ENCODE measurements at places on chromosomes 16 and 17.

- no peak for DNase-seq
Observed at GRCh38 chr16:57544124-57544653, 1.7 kb downstream of the ADGRG5 start.

DNA sequence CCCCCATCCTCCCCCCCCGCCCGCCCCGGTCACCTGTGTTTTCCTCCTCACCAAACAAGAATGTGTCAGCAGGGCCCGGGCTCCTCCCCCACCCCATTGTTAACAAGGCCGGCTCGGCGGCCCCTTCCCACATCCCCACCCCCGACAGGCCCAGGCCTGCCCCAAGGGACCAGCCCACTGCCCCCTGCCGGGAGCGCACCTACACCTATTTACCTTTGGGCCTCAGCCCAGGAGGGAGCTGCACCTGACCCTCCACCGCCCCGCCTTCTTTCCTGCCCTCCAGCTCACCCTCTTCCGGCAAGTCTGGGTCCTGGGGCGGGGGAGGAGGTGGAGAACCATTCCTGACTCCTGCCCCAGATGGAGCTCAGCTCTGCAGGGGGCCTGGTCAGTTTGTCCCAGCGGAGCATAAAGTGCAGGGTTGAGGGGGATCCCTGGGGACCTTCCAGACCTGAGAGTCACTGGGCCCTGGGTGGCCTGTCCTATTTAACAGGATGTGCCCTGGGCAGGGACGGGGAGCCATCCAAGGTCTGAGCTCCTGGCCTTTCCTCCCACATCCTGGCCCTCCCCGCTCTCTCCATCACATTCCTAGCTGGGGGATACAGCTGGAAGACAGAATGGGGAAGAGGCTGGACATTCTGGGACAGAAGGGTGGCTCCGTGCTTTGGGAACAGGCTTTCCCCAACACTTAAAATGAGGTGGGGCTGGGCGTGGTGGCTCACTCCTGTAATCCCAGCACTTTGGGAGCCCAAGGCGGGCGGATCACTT is 8.3 kb downstream of the FOXJ1 start:
- no peak for DNase-seq

GRCh38 chr17:1272701-1273100 is 2.5 kb downstream of the BHLHA9 start:
- no peak for DNase-seq

- no peak for DNase-seq
Observed at GRCh38 chr17:66783656-66784381, 51.1 kb upstream of the CACNG5 start.

DNA sequence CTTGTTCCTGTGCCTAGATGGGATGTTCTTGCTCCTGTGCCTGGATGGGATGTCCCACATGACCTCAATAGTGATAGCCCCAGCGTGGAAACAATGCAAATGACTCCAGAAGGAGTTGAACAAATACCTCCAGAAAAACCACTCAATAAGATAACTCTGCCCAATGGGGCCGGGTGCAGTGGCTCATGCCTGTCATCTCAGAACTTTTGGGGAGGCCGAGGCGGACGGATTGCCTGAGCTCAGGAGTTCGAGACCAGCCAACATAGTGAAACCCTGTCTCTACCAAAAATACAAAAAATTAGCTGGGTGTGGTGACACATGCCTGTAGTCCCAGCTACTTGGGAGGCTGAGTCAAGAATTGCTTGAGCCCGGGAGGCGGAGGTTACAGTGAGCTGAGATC is 15.2 kb upstream of the LITAF start:
- DNase-seq = no peak

DNA sequence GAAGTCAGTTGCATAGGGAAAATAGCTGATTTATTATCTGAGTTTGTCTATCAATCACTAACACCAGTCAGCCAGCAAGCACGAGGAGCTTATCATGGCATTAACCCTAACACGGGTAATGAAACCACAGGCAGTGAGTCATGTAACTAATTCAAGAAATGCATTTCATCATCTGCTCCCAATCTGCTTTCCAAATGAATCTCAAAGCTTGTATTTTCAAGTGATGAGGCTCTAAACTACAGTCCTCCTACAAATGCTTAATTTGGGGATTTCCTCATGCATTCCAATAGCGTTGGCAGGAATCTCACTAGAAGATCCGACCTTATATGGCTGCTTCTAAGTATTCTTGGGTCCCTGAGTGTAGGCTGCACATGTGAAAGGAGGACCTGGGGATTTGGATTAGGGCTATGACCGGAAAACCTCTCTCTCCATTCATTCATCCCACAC is 118.4 kb upstream of the HSBP1 start:
- no peak for DNase-seq

DNA sequence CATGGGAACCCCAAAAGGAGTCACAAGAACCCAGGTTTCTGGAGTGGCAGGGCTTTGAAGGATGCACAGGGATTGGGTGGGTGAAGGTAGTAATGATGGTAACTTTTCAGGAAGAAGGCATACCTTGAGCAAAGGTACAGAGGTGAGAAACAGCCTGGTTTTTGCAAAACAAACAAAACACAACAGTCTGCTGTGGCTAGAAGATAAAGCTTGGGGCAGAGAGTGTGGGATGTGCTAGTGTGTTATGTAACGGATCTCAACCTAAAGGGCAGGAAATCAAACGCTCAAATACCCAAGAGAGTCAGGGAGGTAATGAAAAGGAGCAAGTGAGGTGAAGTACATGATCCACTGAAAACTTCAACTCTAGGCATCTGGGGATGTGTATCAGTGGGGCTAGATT is 4.6 kb downstream of the PTGES3L start:
- no peak for DNase-seq

- DNase-seq = no peak
Observed at GRCh38 chr16:78461496-78462287, 362.2 kb downstream of the WWOX start.

GRCh38 chr16:58422809-58423208 is 30.5 kb downstream of the GINS3 start:
- no peak for DNase-seq

- DNase-seq = no peak
Observed at GRCh38 chr16:84227548-84227947, 12.3 kb downstream of the KCNG4 start.

DNA sequence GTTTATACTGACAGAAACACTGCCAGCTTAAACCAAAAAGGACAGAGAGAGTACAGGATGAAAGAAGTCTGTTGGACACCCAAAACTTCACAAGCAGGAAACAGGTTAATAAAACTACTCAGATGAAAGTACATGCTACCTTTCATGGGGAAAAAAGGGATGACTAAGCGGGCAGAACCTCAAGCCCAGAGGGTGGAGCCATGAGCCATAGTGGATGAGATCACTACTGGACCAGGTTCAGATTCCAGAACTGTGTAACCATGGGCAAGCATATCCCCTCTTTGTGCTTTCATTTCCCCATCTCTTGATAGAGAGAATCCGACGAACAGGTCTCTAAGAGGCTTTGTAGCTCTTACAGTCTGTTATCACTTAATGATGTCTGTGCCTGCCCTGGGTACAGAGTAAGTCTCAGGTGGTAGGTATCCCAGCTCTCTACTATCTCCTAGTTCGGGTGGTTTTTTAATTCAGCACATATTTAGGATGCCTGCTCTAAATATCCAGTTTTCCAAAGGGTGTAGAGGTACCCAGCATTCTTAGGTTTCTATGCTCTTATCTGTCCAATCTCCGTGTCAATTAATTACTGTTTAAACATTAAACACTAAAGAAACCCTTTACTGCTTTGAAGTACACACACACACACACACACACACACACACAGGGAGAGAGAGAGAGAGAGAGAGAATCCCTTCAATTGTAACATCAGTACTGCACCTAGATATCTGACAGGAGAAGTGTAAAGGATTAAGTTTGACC is 206.7 kb downstream of the ZNF423 start:
- no peak for DNase-seq

GRCh38 chr17:9291912-9292560 is 270.7 kb downstream of the NTN1 start:
- DNase-seq = peak; percentile 67

GRCh38 chr17:74146196-74146595 is 57.3 kb upstream of the RPL38 start:
- DNase-seq = no peak

- peak; percentile 56 for DNase-seq
Observed at GRCh38 chr17:49523706-49524472, 28.8 kb downstream of the NGFR start.

- DNase-seq = no peak
Observed at GRCh38 chr17:37725601-37726146, 19.2 kb downstream of the HNF1B start.

- no peak for DNase-seq
Observed at GRCh38 chr16:67329901-67330300, 3.3 kb downstream of the LRRC36 start.

GRCh38 chr17:49361129-49361901 is 735 bp downstream of the ZNF652 start:
- peak; percentile 73 for DNase-seq

DNA sequence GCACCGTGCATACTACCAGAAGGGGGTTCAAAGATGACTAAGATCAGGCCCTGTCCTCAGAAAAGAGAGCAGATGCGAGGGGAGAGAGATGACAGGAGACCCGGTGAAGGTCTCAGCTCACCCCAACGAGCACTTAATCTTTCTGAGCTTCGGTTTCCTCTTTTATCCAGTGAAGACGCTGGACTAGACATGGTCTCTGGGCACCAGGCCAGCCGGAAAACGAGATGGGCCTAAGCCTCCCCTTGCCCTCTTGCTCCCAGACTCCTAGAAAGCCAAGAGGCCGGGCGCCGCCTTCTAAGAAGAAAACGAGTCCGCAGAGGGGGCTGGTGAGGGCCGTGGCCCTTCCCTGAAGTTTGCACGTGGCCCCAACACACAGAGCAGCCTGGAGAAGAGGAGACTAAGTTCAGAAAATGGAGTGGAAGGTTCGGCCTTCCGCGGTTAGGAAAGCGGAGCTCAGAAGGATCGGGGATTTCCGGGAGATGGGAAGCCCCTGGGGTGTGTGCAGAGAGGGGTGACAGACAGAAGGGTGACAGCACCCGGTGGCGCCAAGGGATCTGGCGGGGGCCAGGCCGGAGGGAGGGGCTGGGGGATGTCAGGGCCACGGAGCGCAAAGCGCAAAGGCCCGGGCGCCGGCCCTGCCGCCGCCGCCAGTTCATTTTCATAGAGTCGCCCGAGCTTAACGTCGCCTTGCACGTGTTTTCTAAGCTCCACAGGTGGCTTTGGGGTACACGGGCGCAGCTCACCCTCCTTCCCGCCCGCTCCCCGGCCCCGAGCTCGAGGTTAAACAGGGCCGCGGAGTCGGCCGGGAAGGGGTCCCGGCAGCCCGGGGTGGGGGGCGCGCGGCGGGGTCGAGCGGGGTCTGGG is 42.1 kb upstream of the BHLHA9 start:
- DNase-seq = no peak

GRCh38 chr17:73091770-73092522 is 542 bp downstream of the SLC39A11 start:
- DNase-seq = no peak

DNA sequence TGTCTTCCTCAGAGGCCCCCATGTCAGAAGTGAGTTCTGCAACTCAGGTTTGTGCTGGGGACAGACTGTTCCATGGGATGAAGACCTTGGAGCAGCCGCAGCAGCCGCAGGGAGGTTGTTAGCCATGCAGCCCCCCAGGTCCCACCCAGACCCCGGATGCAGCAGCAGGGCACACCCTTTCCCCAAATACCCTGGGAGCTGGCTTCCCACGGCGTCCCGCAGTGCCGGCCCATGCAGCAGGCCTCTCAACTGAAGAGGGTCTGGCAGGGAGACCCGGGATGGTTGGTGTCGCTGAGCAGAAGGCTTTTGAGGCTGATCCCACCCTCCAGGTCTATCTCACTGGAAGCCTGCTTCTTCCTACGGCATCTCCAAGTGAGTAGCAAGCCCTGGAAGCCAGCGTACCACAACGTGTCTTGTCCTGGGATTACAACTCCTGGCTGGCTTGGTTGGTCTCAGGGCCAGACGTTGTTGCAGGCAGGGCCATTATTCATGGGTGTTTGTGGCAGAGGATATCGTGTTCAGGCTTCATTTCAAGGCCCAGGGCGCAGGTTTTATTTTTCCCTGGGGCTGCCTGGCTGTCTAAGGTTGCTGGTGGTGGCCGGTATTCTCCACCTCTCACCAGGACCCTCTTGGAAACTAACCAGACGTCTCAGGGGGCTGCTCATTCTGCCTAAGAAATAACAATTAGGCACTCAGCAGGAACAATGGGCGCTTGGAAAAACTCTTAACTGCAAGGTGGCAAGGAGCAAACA is 223.2 kb downstream of the C16orf95 start:
- no peak for DNase-seq

- no peak for DNase-seq
Observed at GRCh38 chr16:12627394-12627793, 176.3 kb downstream of the CPPED1 start.

DNA sequence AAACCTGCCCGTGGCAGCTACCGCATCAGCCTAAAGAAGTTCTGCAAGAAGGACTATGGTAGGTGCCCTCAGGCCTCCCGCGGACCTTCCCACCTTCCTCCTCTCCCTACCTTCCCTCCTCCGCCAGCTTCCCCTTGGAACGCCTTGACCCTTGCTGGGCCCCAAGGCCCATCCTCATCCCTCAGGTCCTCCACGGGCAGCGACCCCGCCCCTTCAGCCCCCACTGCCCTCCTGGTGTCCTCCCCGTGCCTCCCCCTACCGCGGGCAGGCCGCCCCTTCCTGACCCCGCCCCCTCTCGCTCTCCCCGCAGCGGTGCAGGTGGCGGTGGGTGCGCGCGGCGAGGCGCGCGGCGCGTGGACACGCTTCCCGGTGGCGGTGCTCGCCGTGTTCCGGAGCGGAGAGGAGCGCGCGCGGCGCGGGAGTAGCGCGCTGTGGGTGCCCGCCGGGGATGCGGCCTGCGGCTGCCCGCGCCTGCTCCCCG is 1.4 kb upstream of the TBC1D24 start:
- peak; percentile 74 for DNase-seq

DNA sequence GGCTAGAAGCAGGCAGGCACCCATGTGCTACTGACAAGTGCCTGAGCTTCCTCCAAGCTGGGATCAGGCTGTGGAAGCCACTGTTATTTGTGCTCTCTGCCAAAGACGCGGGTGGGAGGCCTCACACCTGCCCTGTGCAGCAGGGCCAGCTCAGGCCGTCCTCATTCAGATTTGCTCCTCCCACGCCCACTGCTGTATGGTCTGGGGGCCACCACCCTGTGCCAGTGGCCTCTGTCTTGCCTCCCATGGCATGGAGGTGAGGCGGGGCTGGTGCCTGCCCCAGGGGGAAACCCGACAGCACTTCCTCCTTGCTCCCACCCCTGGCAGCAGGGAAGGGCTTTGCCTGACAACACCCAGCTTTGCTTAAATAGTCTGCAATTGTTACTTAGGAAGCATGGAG is 356.5 kb upstream of the CDH8 start:
- DNase-seq = no peak

GRCh38 chr16:70258065-70258464 is 6.3 kb upstream of the EXOSC6 start:
- DNase-seq = no peak

GRCh38 chr17:76365256-76365903 is 11.7 kb upstream of the PRPSAP1 start:
- no peak for DNase-seq

Data from SK-N-SH (cell line).